AG09319 (cell line): ENCODE measurements at places on chromosomes 5 and 9.
A peak's percentile ranks its signal among the peaks of the same experiment; 100 is the strongest.

GRCh38 chr5:164573397-164573796, 1068.0 kb downstream of the MAT2B start:
- DNase-seq: no peak

- no peak for DNase-seq
Observed at GRCh38 chr9:93580654-93581380, 4.4 kb downstream of the PHF2 start.

- no peak for DNase-seq
Observed at GRCh38 chr5:116885825-116886224, 311.2 kb upstream of the SEMA6A start.

- DNase-seq: no peak
Observed at GRCh38 chr9:89755821-89756220, 151.0 kb downstream of the GADD45G start.

GRCh38 chr9:132560616-132561202, 21.7 kb upstream of the BARHL1 start:
- DNase-seq: no peak

DNA sequence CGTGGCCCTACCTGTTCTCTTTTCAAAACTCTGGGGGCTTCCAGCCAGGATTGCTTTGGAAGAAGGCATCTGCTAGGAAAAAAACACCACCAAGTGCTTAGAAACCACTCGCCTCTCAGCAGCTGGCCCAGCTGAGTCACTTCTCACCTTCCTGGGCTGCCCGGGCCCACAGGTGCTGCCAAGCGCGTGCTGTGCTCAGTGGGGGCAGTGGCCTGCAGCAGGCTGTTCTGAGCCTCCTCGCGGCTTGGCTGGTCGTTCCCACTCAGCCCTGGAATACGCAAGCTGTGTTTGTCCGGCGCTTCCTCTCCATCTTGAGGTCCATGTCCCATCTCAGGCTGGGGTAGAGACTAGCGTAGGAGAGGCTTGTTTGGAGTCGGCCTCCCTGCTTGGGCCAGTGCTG, 102.5 kb upstream of the FCN2 start:
- no peak for DNase-seq

DNA sequence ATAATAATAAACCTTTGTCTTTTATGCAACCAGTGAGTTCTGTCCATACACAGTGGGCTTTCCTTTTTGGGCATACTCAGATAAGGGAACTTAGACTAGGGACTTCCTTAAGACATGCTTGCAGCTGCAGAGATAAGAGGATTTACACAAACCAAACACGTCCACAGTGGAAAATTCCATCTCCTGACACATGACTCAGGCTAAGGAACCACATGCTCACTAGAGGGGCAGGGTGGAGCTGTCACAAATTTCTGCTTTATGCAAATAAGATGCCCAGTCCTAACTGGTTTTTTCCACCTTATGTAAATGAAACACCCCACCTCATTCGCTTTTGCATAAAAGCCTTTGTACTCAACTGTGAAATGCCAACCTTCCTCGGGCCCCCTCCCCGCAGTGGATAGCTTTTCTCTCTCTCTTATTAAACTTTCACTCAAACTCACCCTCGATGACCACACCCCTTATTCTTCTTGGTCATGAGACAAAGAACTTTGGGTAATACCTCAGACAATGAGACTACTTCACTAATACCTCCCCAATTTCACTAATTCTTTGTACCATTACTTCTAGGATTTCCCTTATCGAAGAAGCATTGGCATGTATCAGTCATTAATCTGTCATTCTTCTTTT, 170.3 kb upstream of the FTMT start:
- DNase-seq: no peak

DNA sequence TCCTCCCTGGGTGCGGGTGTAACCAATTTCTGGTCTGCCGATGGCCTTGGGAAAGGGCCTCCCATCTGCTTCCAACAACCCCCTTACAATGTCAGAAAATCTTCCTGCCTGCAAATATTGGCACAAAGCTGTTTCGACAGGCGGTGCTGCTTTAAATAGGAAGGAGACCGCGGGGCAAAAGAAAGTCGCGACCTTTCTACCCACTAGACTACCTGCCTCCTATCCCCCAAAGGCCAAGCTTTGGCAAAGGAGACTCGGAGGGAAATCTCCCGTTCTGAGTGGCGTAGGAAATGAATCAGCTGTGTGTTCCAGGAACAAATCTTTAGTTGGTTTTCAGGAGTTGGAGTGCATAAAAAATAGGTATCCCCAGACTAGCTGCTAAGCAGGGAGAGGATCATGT, 36.8 kb upstream of the NFIB start:
- DNase-seq: no peak

DNA sequence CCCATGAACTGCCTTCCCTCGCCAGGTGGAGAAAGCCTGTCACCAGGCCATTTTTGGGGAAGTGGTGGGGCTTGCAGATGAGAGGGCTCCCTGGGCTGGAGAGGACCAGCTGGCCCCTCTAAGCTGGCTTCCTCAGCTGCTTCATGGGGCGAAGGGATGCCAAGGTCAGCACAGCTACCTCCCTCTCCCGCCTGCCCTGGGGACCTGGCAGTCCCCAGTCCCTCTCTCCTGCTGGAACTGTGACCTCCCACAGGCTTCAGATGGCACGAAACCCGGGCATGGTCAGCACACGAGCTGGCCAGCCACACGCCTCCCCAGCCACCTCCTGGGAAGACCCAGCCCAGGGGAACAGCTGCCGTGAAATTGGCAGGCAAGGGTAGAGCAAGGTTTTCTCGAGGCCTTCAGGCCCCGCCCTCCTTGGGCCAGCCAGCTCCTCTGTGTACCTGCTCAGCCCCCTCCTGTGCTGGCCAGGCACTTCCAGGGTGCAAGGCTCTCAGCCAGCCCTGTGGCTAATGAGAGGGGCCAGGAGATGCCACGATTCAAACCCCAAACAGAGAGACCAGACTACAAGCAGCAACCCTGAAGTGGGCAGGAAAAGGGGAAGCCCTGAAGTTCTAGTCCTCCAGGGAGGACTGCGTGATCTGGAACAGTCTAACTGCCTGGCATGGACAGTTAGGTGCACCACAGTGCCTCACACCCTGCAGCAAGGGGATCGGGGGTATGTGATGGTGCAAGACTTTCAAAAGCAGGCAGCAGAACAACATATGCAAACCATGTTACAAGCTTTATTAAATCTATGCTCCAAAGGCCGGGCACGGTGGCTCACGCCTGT, 12.9 kb downstream of the PLPP7 start:
- no peak for DNase-seq

DNA sequence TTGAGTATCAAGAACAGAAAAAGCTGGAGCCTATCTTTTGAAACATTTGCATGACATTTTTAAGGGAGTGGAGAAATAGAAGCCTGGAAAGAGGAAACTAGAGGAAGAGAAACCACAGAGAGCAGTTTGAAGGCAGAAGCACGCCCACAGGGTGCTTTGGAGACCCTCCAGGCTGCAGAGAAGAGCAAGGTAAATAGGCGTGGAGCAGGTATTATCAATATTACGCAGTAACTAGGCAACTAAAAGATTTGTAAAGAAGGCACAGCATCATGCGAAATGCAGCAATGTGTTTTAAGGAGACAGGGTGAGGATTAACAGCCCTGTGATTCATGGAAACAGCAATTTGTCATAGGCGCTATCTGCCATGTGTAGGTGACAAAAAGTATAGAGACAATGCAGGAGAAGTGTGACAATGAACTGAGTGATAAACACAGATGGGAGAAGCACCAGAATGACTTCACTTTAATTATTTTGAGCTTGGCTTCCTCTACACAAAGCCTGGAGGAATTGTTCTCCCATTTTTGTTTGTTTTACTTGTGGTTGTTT, 281.2 kb downstream of the BRINP1 start:
- no peak for DNase-seq

GRCh38 chr5:1033178-1033577, 24.6 kb downstream of the NKD2 start:
- DNase-seq: no peak

DNA sequence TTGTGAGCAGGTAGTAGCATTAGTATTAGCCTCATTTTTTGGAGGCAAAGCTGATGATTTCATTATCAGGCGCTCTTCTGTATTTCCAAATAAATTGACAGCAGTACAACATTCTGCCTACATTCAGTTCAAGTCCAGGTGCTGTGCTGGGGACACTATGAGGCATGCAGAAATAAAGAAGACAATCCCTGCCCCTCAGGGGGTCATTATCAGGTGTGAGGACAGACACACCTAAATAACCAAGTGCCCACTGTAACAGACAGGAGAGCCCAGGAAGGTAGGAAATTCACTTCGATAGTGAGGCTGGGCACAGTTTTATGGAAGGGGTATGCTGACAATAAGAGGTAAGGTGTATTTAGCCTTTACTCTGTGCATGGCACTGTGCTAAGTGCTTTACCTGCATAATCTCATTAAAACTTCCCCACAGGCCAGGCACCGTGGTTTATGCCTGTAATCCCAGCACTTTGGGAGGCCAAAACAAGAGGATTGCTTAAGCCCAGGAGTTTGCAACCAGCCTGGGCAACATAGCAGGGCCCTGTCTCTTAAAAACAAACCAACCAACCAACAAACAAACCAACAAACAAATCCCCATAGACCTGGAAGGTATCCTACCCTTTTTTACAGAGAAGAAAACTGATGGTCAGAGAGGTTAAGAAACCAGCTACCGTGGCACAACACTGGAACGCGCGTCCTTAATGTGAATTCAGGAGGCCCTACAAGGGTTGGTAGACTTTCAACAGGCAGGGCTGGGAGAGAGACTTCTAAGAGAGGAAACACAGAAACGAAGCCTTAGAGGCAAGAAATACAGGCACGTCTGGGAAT, 17.5 kb upstream of the GPX3 start:
- no peak for DNase-seq

- DNase-seq: no peak
Observed at GRCh38 chr9:32627394-32627954, 8.0 kb downstream of the TAF1L start.

GRCh38 chr5:1479581-1480188, 34.4 kb upstream of the SLC6A3 start:
- peak; percentile 18 for DNase-seq

DNA sequence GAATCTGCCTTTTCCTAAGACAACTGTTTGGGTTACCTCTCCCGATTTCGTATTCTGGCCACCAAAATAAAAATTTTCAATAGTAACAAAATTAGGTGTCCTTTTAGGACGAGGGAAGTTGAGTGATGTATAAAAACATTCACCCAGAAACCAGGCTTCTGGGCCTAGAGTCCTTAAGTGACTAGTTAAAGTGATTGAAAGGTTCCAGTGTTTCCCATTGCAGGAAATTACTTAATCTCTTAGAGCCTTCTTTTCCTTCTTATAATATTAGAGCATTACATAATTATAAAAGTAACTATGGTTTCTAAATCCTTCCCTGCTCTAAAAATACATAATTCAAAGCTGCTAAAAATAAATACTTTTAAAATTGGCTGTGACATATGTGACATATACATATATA, 7.3 kb downstream of the MCIDAS start:
- DNase-seq: no peak

- DNase-seq: no peak
Observed at GRCh38 chr9:8255850-8256249, 456.3 kb upstream of the DMAC1 start.

DNA sequence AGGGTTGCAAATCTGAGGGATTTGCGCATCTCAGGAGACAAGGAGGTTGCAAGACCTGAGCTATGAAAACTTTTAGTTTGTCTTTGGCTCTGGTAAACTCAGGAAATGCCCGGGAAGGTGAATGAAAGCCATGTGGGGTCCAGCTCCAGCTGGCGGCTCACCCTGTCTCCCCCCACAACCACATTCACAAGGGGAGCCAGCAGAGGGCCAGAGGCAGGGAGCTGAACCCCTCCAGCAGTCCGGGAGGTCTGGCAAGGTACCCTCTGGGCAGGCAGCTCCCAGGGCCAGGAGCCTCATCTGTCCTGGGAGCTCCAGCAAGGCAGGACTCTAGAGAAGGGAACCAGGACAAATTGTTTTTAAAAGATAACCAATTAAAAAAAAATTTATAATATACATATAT, 2.5 kb upstream of the FGFR4 start:
- DNase-seq: no peak

- no peak for DNase-seq
Observed at GRCh38 chr9:68690088-68690487, 15.0 kb upstream of the PIP5K1B start.

- no peak for DNase-seq
Observed at GRCh38 chr5:74067748-74068541, 441.9 kb downstream of the ARHGEF28 start.

DNA sequence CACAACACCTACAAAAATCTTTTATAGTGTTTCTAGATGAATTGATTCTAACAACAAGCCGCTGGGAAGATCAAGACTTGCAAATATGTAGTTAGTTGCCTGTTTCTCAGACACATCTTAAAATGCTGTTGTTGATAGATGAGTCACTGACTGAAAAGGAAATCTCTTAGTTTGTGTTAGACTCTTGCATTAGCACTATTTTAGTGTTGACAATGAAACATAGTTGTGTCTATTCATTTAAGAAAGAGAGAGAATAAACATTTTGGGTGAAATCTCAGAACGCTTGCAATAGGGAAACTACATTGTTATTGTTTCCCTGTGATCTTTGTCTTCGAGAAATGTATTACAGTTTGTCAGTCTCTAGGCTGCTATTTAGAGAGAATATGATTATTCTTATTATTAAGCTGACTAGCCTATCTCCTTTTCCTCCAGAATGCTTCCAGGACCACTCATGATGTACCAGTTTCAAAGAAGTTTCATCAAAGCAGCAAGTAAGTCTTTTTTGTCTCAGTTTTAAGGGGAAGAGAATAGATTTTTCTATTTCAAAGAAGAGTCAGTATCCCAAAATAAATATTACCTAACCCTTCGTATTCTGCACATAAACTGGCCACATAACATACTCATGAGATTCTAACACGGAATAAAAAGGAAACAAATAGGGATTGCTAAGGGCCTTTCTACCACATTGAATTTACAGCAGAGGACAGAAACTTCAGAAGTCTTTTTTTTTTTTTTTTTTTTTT, 285.6 kb downstream of the ARHGAP26 start:
- DNase-seq: no peak
